ENCODE measurements at places on chromosomes 12 and 14. TPM values are rescaled to one million over a fixed set of nuclear protein-coding genes. Genes with fewer than 3 reads are reported as not detected.

Gene C12orf60
- polyA plus RNA-seq = 4.1 TPM

Gene DHH
- polyA plus RNA-seq = 0.34 TPM

Gene DCN
- polyA plus RNA-seq = 446 TPM

Gene POU6F1
- 7.7 TPM for polyA plus RNA-seq

Gene PLEK2
- polyA plus RNA-seq = 1.3 TPM

Gene CLEC12A
- polyA plus RNA-seq = 2.2 TPM

Gene PPP1R1A
- polyA plus RNA-seq = 61.5 TPM

Gene SMCO3
- polyA plus RNA-seq = 2.3 TPM

Gene SLCO1B1
- not detected for polyA plus RNA-seq

Gene GPR84
- 0.24 TPM for polyA plus RNA-seq

Gene AMHR2
- polyA plus RNA-seq = 0.27 TPM

Gene DIO3
- polyA plus RNA-seq = 0.21 TPM

Gene KCNH3
- 6.4 TPM for polyA plus RNA-seq

Gene SALL2
- polyA plus RNA-seq = 62.0 TPM

Gene MOAP1
- 44.7 TPM for polyA plus RNA-seq

Gene NRDE2
- polyA plus RNA-seq = 19.9 TPM

Gene KRT74
- not detected for polyA plus RNA-seq

Gene AQP6
- polyA plus RNA-seq = 23.3 TPM

Gene KRT83
- not detected for polyA plus RNA-seq

Gene AQP5
- 1.4 TPM for polyA plus RNA-seq

Gene TAS2R50
- 0.24 TPM for polyA plus RNA-seq

Gene ADAMTS20
- 0.86 TPM for polyA plus RNA-seq

Gene ARMH4
- 74.2 TPM for polyA plus RNA-seq

Gene KLRC3
- not detected for polyA plus RNA-seq

Gene SERPINA3
- polyA plus RNA-seq = 0.14 TPM

Gene OTOGL
- polyA plus RNA-seq = 1.1 TPM

Gene SPTB
- polyA plus RNA-seq = 18.8 TPM

Gene PLCZ1
- 0.90 TPM for polyA plus RNA-seq

Gene BICDL1
- polyA plus RNA-seq = 37.8 TPM

Gene TRHDE
- 23.8 TPM for polyA plus RNA-seq

Gene LRRC10
- polyA plus RNA-seq = not detected

Gene SYNE3
- polyA plus RNA-seq = 2.2 TPM

Gene RFX4
- not detected for polyA plus RNA-seq

Gene GUCY2C
- 0.60 TPM for polyA plus RNA-seq

Gene CELA1
- not detected for polyA plus RNA-seq

Gene ANKRD33
- polyA plus RNA-seq = 0.14 TPM

Gene CCDC198
- 186 TPM for polyA plus RNA-seq

Gene JPH4
- 11.9 TPM for polyA plus RNA-seq

Gene SERPINA10
- polyA plus RNA-seq = 0.31 TPM

Gene HOXC13
- not detected for polyA plus RNA-seq

Gene GPRC5D
- polyA plus RNA-seq = 1.3 TPM

Gene CACNA1C
- polyA plus RNA-seq = 12.2 TPM

Gene LRR1
- 11.9 TPM for polyA plus RNA-seq

Gene SPIC
- polyA plus RNA-seq = not detected

Gene NRXN3
- 6.1 TPM for polyA plus RNA-seq

Gene LRP6
- 63.6 TPM for polyA plus RNA-seq

Gene POTEM
- polyA plus RNA-seq = not detected

Gene EGLN3
- polyA plus RNA-seq = 15.2 TPM

Gene EMP1
- 83.8 TPM for polyA plus RNA-seq

Gene INSM2
- polyA plus RNA-seq = not detected

Gene SLC10A1
- polyA plus RNA-seq = 0.15 TPM

Gene MYF5
- not detected for polyA plus RNA-seq

Data from renal pelvis (tissue), 12 donors.